Activated CD4-positive, alpha-beta T cell treated with anti-CD3 and anti-CD28 coated beads for 24 hours (primary cell): ENCODE measurements at places on chromosomes 4 and X.
A peak's percentile ranks its signal among the peaks of the same experiment; 100 is the strongest.

DNA sequence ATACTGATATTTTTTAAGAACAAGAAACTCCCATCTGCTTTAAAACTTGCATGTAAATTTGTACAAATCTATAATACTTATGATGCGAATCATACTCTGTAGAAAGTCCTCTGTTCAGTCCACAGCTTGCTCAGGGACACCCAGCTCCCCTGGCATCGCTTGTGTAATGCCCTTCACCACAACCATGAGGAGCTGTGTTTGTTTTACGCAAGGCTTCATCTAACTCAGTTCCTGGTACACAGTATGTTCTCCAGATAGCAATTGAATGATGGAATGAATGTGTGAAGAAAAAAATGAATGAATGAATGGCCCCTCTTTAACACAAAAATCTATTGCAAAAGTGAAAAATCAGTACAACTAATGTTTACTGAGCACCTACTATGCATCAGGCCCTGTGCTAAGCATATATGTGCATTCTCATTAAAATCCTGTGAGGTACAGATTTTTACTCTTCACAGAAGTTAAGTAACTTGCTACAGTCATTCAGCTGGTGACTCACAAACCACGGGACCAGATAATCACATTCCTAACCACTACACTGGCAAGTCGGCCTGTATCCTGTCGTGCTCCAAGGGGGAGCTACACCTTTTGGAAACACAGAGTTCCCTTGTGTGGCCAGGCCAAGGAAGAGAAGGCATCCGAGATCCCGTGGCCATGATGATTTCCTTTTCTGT is 58.7 kb upstream of the KDR start:
- DNase-seq, result no peak

- no peak for DNase-seq
Measured at GRCh38 chrX:118049713-118050112, 66.9 kb downstream of the KLHL13 start.

GRCh38 chrX:38754102-38754790 is 47.0 kb upstream of the MID1IP1 start:
- peak; percentile 18 for DNase-seq

GRCh38 chr4:6328526-6328925 is 58.9 kb downstream of the WFS1 start:
- no peak for DNase-seq

DNA sequence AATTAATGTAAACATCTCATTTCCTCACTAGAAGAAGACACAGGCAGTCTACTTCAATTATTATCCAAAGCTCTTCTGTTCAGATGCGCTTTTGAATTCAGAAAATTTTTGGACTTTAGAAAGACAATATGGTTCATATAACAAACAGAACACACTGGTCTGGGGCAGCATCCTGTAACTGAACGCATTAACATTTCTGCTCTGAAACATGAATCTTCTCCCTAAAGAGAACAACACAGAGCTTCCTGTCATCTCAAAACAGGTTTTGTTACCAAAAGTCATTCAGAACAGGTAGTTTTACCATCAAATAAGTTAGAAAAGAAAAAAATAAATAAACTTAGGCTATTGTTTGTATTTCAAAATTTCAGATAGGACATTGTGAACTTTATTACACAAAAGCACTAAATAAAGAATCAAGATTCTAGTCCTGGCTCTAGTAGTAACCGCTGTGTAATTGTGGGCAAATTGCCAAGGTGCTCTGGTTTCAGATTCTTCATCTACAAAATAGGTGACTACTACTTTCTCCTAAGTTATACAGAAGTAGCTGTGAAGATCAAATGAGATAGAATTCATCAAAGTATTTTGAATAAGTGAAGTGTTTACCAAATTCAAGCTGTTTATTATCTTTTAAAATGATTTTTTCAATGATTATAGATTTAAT is 252.3 kb upstream of the RASGEF1B start:
- DNase-seq, result no peak

DNA sequence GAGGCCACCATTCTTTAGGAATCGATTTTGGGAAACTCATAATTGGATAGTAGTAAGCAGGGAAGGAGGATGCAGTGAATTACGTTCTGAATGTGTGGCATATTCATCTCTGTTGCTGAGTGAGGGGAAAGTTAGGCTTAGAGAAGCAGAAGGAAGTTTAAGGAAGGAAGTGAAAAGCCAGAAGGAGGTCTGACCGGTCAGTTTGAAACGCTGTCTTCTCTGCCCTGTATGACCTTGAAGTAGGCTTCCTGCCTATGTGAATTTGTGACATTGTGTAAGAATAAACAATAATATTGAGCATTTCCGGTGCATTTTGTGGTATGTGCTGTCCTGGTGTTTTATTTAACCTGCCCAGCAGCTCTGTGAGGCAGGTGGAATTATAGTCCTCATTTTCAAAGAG is 67.3 kb downstream of the PDLIM5 start:
- no peak for DNase-seq

- no peak for DNase-seq
Measured at GRCh38 chr4:76499461-76499860, 64.4 kb downstream of the SHROOM3 start.

DNA sequence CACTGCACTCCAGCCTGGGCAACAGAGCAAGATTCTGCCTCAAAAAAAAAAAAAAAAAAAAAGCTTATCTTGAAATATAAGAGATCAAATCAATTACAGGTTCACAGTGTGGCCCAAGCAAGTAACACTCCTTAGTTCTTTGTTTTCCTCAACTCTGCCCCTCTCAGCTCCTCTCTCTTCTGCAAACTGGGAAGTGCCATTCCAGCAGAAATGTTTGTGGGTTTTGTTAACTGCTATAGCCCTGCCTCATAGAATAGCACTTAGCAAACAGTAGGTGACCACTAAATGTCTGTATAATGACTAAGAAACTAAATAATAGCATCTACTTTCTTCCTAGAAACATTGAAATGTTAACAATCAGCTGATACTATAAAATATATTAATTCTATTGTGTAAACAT is 160.0 kb upstream of the NAP1L5 start:
- no peak for DNase-seq

GRCh38 chr4:1502976-1503375 is 96.7 kb upstream of the NKX1-1 start:
- DNase-seq, result no peak

GRCh38 chrX:120668357-120668756 is 38.5 kb upstream of the C1GALT1C1 start:
- DNase-seq, result no peak

GRCh38 chr4:4277531-4277930 is 12.4 kb downstream of the LYAR start:
- no peak for DNase-seq

- DNase-seq, result no peak
Measured at GRCh38 chr4:1266881-1267763, 18.2 kb upstream of the CTBP1 start.

DNA sequence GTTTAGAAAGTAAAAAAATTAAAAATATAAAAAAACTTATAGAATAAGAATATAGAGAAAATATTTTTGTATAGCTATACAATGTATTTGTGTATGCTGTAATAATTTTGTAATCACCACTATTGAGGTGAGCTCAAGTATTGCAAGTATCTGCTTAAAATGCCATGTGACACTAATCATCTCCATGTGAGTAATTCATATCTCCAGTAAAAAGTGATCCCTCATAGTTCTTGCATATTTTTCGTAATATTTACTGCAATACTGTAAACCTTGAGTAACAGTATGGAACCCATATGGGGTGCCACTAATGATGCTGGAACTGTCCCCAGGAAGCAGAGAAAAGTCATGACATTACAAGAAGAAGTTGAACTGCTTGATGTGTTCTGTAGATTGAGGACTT is 43.2 kb upstream of the HUWE1 start:
- DNase-seq, result no peak

- no peak for DNase-seq
Measured at GRCh38 chrX:44035571-44035970, 62.4 kb upstream of the NDP start.

- DNase-seq, result no peak
Measured at GRCh38 chr4:185165605-185166063, 22.6 kb downstream of the SLC25A4 start.

- no peak for DNase-seq
Measured at GRCh38 chr4:38314663-38315062, 349.3 kb upstream of the KLF3 start.

DNA sequence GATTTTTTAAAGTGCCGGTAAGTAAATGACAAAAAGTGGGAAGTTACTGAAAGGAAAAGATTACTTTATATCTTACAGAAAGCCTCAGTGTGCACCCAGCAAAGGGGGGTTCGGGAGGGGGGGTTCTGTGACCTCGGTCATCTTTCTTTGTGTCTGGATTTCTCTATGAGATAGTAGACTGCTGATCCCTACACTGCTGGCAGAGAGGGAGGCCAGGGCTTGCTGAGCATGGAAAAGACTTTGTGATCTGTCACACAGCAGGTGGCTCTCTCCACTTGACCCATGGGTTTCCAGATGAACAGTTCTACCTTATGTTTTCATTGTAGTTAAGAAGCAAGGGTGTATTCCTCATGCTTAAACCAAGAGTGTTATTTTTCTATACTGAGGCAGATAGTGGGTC is 475.6 kb downstream of the PCDH10 start:
- DNase-seq, result no peak

- no peak for DNase-seq
Measured at GRCh38 chrX:45632506-45632905, 431.8 kb upstream of the DIPK2B start.

GRCh38 chr4:169272265-169272886 is 1.6 kb upstream of the SH3RF1 start:
- no peak for DNase-seq

GRCh38 chr4:187321711-187322110 is 598.1 kb upstream of the FAT1 start:
- DNase-seq, result no peak

DNA sequence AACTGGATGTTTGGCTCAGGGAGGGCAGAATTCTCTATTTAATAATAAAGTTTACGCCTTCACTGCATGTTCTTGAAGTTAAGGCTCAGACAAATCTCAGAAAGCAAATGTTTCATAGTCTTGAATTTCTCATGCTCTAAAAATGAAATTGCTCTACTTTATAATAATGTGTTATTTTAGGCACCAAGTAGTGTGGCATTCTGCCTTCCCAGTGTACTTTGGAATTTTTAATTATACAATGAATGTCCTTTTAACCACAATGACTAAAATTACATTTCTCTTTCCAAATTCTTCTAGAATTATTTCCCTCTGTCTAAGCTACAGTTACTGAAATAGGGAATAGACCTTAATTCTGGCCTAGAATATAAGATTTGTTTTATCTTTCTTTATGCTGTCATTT is 97.9 kb upstream of the PDE5A start:
- DNase-seq, result no peak

DNA sequence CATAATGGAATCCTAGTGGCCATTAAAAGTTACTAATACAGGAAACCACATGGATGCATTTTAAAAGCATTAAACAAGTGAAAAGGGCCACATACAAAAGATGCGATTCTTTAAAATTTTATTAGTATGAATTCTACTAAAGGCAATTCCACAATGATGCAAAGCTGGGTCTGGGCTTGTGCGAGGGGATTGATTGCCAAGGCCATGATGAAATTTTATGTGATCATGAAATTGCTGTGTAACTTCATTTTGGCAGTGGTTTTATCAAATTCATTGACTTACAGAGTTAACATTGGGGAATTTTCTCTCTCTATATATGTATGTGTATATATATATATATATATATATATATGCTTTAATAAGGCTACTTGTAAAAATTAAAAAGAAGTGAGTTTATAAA is 1142.5 kb upstream of the IGFBP7 start:
- no peak for DNase-seq

DNA sequence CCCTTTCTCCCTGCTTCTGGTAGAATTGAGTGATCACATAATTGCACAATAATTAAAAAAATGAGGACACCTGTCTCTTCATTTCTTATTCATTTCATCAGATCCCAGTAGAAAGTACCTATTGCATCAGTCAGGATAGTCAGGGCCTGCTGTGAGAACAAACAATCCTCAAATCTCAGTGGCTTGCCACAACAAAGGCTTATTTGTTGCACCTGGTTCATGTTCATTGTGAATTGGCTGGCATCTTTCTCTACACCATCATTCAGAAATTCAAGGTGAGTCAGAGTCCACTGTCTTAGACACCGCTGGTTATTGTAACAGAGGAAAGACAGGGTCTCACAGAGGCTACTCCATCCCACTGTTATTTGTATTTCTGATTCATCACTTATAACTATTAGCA is 409.8 kb downstream of the STIM2 start:
- no peak for DNase-seq

DNA sequence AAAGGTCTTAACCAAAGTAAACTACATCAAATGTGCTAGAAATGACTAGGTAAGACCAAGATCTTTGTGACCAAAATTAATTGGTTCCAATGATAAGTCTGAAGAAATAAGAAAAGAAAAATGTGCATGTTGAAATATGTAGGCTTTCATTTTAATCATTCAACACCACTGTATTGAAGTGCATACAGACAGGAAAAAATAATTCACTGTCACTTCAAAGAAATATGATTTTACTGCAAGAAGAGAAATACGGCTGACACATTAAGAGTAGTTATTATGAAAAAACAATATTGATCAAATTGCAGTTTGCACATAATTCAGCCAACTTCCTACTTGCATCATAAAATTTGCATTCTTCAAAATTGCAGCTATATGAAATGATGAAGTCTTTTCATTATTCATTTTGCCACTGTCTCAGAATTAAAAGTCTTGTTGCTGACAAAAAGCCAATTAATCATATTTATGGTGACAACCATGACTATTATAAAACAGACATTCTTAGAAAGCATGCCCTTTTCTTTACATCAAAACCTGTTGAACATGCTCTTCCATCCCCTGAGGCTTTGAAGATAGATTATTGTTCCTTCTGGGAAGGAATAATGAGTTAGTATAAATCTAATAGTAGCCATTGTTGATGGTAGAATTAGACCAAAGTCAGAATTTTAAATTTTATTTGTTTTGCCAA is 405.9 kb upstream of the MAD2L1 start:
- no peak for DNase-seq

DNA sequence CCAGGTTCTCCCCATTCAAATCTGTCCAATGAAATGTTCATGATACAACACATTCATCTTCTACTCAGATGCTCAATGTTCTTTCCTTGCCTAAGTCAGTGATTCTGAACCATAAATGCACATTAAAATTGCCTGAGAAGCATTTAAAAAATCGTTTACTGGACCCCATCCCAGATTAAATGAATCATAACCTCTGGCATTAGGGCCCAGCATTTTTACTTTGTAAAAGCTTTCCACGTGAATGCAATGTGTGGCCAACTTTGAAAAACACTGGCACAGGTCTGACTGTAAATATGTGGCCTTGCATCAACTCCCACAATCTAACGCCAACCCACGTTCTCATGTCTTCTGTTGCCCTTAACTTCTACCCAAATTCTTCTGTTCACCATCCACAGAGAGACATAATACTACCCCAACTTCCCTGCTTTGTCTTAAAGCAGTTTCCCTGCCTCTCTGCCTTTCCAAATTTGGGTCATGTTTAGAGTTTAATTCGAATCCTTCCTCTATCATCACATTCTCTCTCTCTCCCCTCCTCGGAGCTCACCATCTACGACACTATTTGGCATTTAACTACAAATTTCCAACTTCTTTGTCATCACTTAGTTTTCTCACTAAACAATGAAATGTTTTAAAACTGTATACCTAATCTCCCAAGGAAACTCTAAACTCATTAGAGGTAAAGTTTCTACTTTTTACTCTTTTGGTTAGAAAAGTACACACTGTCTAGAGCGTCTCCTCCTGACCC is 78.7 kb downstream of the PRKG2 start:
- no peak for DNase-seq
